ENCODE measurements at places on chromosomes 13 and 19.

- DNase-seq = no peak
Observed at GRCh38 chr13:57409121-57409520, 222.4 kb upstream of the PCDH17 start.

GRCh38 chr13:110162866-110163658 lies 143.9 kb downstream of the COL4A1 start:
- no peak for DNase-seq

DNA sequence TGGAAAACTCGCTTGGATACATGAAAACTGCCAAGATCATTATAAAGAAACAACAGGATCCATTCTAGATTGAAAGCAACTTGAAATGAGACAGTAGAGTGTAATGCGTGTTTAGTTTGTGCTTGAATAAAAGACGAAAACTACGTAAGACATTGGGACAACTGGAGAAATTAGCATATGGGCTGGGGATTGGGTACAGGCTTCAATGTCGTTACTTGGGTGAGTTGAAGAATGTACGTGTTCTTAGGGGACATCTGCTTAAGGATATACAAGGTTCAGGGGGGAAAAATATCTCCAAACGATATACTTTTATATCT lies 471 bp upstream of the ERVK3-1 start:
- DNase-seq = no peak

DNA sequence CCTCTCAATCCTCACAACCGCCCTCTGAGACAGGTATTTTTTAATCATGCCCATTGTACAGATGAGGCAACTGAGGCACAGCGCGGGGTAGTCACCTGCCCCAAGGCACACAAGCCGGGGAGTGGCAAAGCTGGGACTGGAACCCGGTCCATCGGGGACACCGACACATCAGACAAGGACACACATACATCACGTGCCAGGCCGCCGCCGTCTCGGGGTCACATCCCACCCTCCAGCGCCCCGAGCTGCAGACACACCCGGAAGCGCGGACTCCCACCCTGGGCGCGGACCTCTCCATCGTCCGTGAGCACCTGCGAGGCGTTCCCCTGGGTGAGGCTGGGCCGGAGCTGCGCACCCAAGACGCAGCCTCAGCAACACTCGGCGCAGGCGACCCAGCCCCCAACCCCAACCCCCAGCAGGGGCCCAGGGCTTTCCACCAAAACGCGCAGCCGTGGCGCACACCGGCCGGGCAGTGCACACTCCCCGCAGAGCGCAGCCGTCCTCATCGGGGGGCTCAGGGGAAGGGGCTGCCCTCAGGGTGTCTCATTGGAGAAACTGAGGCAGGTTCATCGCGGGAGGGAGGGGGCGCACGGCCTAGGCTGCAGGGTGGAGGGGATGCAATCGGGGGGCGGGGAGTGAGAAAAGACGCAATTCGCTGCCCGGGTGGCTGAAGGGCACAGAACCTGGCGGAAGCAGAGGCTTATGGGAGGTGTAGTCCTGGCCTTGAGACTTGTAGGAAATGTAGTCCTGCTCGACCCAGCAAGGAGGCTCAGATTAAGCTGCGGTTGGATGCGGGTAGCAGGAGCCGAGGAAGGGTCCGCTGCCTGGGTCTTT lies 1.9 kb upstream of the LMTK3 start:
- peak; percentile 85 for DNase-seq
